Activated CD8-positive, alpha-beta memory T cell treated with anti-CD3 and anti-CD28 coated beads, Interleukin-2, amount 50 U/mL, for 48 hours (primary cell): ENCODE measurements at places on chromosomes 2 and 18.

DNA sequence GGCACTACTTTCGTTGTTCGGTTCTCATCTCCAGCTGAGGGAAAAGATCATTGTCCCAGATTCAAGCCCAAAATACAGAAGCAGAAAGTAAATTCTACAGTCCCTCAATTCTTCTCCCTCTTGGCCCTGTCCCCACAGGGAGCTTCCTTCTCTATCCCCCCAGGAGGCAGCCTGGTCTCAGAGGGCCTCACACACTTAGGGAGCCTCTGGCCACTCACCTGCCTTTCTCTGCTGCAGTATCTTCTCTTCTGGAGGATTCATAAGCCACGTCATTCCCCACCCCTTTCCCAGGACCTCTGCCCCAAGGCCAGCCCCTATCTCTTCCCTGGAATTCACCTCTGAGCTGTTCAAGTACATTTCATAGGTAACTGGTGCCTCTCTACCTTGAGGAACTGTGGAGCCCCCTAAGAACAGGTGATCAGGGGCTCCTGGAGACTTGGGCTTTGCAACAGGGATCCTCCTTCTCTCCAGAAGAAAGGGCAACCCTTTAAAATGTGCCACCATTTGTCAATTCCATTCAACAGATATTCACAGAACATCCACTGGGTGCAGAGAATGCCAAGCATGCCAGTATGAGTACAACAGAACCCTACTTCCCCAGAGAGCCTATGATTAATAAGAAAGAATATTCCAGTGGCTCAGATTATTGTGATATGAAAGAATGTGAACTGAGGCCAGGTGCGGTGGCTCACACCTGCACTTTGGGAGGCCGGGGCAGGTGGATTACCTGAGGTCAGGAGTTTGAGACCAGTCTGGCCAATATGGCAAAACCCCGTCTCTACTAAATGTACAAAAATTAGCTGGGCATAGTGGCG lies 72.9 kb downstream of the CIB4 start:
- DNase-seq: no peak

DNA sequence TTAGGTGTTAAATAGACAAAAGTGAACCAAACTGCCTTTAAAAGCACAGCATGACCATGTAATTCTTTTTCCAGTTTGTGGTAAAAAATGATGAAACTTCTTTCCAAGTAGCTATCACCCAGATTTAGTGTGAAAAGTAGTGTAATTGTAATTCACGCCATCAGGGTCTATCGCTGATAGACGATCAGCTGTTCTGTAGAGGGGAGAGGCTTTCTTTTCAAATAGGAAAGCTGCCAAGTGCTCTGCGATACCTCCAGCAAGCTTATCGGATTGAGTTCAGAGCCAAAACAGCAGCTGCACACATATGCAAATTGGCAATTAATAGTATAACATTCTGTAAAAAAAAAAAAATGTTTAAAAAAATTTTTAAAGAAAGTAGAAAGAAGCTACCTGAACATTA lies 61.9 kb upstream of the PSMD14 start:
- DNase-seq: no peak

DNA sequence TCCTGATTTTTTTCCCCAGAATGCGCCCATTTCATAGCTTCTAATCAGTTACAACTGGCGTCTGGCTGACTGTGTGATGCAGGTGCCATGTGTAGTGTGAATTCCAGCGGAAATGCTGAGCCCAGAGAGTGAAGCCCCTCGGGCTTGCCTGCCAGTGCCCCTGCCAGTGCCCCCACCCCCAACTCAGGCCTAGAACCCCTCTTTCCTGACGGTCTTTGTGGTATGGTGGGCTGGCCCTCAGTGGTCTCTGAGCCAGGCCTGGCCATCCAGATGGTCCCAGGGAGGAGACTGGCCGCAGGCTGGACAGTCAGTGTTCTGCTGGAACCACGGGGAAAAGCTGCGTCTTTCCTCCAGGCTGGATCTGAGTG lies 3.1 kb downstream of the RAMP1 start:
- DNase-seq: peak; percentile 33

DNA sequence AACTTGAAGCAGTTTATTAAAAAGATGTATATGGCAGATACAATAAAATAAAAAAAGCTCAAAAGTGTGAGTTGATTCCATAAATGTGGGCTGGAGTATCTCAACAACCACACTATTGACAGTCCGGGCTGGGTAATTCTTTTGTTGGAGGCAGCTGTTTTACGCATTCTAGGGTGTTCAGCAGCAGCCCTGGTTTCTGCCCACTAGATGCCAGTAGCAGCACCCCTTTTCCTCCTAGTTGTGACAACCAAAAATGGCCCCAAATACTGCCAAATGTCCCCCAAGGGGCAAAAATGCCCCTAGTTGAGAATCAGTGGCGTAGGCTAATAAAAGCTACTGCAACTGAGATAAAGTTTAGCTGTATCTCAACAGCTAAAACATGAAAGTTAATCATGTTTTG lies 44.8 kb downstream of the CHMP3 start:
- DNase-seq: no peak

- DNase-seq: no peak
Measured at GRCh38 chr2:182818925-182819324, 47.5 kb downstream of the FRZB start.

- DNase-seq: peak; percentile 98
Measured at GRCh38 chr2:200864176-200865034, at the start of gene CLK1. Gene CLK1 (minus strand): TSS chr2:200864658. CDS start chr2:200861862, 2,796 bp downstream.

- DNase-seq: no peak
Measured at GRCh38 chr18:55983433-55983832, 395.4 kb upstream of the TCF4 start.

GRCh38 chr18:36073676-36074075 lies 6.3 kb upstream of the RPRD1A start:
- DNase-seq: no peak

- DNase-seq: no peak
Measured at GRCh38 chr2:65276609-65277008, 49.0 kb downstream of the ACTR2 start.

DNA sequence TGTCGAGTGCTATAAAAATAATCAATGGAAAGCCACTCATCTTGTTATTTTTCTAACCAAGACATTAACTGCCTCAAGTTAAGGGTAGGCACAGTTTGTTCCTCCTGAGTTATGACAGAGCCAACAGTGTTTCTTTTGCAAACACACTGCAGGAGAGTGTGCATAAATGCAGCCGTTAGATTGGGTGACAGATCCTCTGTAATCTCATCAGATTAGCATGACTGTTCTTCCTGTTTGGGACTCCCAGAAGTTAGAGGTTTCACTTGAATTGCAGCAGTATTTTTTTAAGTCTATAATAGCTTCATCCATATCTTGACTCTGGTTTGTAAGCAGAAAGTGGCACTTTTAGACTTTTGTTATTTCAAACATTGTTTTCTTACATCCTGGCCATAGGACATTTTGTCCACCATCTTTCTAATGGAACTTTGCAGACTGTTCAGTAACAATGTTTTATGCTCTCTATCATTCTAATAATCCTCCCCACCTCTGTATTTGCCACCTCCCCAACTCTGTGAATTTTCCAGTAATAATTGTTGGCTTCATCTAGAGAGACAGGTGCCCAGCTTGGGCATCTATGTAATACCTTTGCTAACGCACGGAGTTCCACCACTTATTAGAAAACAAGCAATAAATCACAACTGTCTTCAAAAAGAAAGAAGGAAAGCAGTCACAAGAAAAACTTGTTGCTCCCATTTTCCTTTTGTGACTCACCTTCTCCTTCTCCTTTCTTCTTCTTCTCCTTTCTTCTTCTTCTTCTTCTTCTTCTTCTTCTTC lies 560.0 kb downstream of the ADCYAP1 start:
- DNase-seq: no peak

DNA sequence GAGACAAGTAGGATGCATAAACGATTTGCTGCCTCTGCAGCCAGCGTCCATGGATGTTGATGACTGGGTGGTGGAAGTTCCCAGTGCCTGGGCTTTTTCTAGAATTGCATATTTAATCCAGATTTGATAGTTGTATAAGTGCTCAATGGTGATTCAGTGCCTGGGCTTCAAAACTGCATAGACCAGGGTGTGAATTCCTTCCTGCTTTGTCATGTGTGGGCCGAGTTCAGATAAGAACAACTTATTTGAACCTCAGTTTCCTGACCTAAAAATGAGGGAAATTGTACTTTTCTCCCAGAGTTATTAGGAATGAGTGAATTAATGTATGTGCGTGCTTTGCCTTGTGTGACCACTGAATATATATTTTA lies 154.6 kb downstream of the WDSUB1 start:
- DNase-seq: no peak

- DNase-seq: no peak
Measured at GRCh38 chr2:61959381-61960293, 54.2 kb downstream of the COMMD1 start.

GRCh38 chr2:18871430-18871829 lies 282.1 kb upstream of the NT5C1B start:
- no peak for DNase-seq

GRCh38 chr18:67194886-67195285 lies 321.6 kb downstream of the DSEL start:
- DNase-seq: no peak

GRCh38 chr2:132949108-132949507 lies 279.1 kb upstream of the LYPD1 start:
- DNase-seq: no peak

DNA sequence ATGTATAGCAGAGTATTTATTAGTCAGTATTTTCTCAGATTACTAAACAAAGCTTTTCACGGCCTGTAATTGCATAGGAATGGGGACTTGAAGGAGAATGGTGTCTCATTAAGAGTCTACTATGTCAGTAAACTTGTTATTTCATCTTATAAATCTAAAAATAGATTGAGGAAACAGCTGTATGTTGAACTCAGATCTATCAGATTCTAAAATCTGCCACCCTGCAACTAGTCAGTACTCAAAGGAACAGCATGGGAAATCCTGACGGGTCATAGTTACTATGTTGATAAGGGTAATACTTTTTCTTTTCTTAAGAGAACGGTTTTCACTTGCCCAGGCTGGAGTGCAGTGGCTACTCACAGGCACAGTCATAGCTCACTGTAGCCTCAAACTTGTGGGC lies 70.2 kb upstream of the EMILIN2 start:
- no peak for DNase-seq

DNA sequence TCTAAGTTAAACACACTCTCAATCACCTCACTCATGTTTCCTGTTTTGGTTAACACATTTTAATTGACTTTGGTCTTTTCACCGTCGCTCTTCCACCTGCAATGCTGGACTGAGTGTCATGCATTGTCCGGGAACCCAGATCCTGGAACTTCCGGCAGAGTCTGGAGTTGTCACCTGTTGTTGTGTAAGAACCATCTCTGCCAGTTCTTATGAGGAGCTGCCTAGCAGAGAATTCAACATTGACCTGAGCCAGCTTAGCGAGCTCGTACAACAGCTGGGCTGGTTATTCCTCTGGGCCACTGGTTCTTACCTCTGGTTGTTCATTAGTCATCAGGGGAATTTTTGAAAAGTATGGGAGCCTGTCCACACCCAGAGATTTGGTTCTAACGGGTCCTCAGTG lies 75.7 kb downstream of the BCL2L11 start:
- no peak for DNase-seq
